Central memory CD8-positive, alpha-beta T cell (primary cell): ENCODE measurements at places on chromosomes 12 and 14.
A peak's percentile ranks its signal among the peaks of the same experiment; 100 is the strongest.

- no peaks in the 10 kb centered on the region for H3K36me3 ChIP-seq
- DNase-seq: no peak
- peaks cover 23% of the 10 kb centered on the region for H3K27me3 ChIP-seq
- no peaks in the 10 kb centered on the region for H3K4me1 ChIP-seq
Measured at GRCh38 chr12:42502682-42503081, 86.9 kb downstream of the PRICKLE1 start.

GRCh38 chr12:107884769-107885694 lies 110.5 kb downstream of the ASCL4 start:
- H3K4me1 ChIP-seq: peaks cover 7% of the 10 kb centered on the region
- H3K27me3 ChIP-seq: peaks cover 50% of the 10 kb centered on the region
- H3K27ac ChIP-seq: no peak overlapping the region
- DNase-seq: no peak

- no peaks in the 10 kb centered on the region for H3K27me3 ChIP-seq
- H3K4me1 ChIP-seq: no peaks in the 10 kb centered on the region
- no peak overlapping the region for H3K4me3 ChIP-seq
- peaks cover 2% of the 10 kb centered on the region for H3K36me3 ChIP-seq
Measured at GRCh38 chr14:68395604-68396003, 397.3 kb downstream of the ZFP36L1 start.

DNA sequence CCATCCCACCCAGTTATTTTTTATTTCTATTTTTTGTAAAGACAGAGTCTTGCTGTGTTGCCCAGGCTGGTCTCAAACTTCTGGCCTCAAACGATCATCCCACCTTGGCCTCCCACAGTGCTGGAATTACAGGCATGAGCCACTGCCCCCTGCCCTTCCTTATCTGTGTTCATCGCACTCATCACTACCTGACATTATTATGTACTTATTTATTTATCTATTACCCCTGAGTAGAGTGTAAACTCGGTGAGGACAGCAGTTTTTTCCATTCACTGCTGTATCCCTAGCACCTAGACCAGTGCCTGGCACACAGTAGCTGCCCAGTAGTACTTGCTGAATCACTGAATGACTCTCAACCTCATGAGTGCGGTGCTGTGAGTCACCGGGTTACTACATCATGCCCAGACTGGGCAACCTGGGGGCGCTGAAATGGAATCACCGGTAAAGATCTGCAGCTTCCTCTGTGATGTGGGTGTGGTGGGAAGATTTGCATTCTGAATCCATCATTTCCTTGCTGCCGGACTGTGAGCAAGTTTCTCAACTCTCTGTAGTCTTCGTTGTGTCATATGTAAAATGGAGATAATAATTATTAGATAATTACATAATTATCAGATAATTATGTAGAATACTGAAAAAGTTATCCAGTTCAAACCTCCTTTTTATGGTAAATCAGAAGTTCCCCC lies 81.9 kb upstream of the USP44 start:
- no peak overlapping the region for H3K4me3 ChIP-seq
- DNase-seq: no peak
- H3K27me3 ChIP-seq: peaks cover 13% of the 10 kb centered on the region
- H3K27ac ChIP-seq: no peak overlapping the region
- no peaks in the 10 kb centered on the region for H3K36me3 ChIP-seq

- no peak for DNase-seq
- H3K36me3 ChIP-seq: no peaks in the 10 kb centered on the region
- no peak overlapping the region for H3K27ac ChIP-seq
- H3K4me1 ChIP-seq: no peaks in the 10 kb centered on the region
- no peaks in the 10 kb centered on the region for H3K27me3 ChIP-seq
Measured at GRCh38 chr12:91178139-91178561, 4.5 kb downstream of the DCN start.

DNA sequence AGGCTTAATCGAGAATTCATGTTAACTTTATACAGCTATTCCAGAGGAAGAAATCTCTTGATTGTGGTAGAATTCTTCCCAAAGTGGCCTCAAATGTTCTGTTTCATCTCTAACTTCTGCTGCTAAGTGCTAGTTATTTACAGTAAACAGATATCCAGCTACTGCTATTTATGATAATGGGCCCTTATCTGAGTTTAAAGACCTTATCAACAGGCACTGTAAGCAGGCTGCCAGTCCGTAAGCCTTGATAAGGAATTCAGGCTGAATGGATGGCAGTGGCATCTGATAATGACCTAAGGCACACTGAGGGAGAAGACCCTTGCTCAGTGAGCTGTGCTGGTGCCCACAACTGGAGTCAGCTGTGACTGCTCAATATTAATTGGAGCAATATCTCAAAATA lies 59.0 kb downstream of the PAX9 start:
- no peak overlapping the region for H3K27ac ChIP-seq
- H3K27me3 ChIP-seq: no peaks in the 10 kb centered on the region
- no peaks in the 10 kb centered on the region for H3K36me3 ChIP-seq
- DNase-seq: no peak

GRCh38 chr12:132649226-132649945 lies 30.8 kb downstream of the P2RX2 start:
- peaks cover 13% of the 10 kb centered on the region for H3K36me3 ChIP-seq
- H3K4me1 ChIP-seq: no peaks in the 10 kb centered on the region
- H3K27me3 ChIP-seq: no peaks in the 10 kb centered on the region
- DNase-seq: no peak

- H3K36me3 ChIP-seq: peaks cover 3% of the 10 kb centered on the region
- H3K4me3 ChIP-seq: no peak overlapping the region
- no peak overlapping the region for H3K27ac ChIP-seq
- H3K27me3 ChIP-seq: no peaks in the 10 kb centered on the region
Measured at GRCh38 chr12:42296503-42297109, 29.3 kb downstream of the ZCRB1 start.

GRCh38 chr12:62258941-62259630 lies 1.1 kb upstream of the USP15 start:
- peak overlapping the region; percentile 98 for H3K27ac ChIP-seq
- no peaks in the 10 kb centered on the region for H3K27me3 ChIP-seq
- peaks cover 20% of the 10 kb centered on the region for H3K36me3 ChIP-seq
- H3K4me3 ChIP-seq: peak overlapping the region; percentile 97

GRCh38 chr12:96140174-96140573 lies 54.0 kb upstream of the ELK3 start:
- H3K27me3 ChIP-seq: no peaks in the 10 kb centered on the region
- peaks cover 4% of the 10 kb centered on the region for H3K36me3 ChIP-seq
- DNase-seq: no peak
- no peak overlapping the region for H3K4me3 ChIP-seq
- peak overlapping the region; percentile 63 for H3K27ac ChIP-seq

DNA sequence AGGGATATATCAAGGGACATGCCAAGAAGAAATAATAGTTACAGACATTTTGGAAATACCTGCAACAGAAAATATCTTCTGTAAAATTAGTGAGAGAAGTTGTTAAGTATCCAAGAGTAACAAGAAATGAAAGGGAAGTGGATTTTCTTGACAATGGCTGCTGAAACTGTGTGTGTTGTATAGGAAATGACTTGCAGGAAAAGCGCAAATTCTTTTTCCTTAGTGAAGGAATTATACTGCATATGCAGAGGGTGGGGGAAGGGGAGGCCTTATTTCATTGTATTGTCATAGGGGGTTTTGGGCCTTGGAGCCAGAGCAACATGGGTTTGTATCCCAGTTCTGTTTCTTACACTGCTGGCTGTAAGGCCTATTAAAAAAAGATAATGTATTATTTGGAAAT lies 84.4 kb upstream of the DDHD1 start:
- DNase-seq: no peak
- no peaks in the 10 kb centered on the region for H3K27me3 ChIP-seq
- H3K27ac ChIP-seq: no peak overlapping the region
- H3K4me3 ChIP-seq: no peak overlapping the region
- no peaks in the 10 kb centered on the region for H3K4me1 ChIP-seq

DNA sequence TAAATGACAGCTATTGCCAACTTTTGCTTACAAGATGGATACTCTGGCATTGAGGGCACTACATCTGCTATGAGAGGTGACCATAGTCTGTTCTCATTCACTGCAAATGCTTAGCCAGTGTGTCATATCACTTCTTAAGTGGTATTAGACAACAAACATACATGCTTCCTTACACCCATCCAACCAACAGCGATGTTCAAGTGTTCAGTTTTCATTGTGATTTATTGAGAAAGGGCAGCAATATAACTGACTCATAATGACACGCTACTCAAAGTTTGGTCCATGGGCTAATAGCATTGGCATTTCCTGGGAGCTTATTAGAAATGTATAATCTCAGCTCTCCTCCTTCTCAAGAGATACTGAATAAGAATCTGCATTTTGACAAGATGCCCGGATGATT lies 181.7 kb downstream of the NPAS3 start:
- H3K27ac ChIP-seq: no peak overlapping the region
- no peaks in the 10 kb centered on the region for H3K4me1 ChIP-seq
- no peak for DNase-seq
- no peaks in the 10 kb centered on the region for H3K27me3 ChIP-seq
- no peak overlapping the region for H3K4me3 ChIP-seq

DNA sequence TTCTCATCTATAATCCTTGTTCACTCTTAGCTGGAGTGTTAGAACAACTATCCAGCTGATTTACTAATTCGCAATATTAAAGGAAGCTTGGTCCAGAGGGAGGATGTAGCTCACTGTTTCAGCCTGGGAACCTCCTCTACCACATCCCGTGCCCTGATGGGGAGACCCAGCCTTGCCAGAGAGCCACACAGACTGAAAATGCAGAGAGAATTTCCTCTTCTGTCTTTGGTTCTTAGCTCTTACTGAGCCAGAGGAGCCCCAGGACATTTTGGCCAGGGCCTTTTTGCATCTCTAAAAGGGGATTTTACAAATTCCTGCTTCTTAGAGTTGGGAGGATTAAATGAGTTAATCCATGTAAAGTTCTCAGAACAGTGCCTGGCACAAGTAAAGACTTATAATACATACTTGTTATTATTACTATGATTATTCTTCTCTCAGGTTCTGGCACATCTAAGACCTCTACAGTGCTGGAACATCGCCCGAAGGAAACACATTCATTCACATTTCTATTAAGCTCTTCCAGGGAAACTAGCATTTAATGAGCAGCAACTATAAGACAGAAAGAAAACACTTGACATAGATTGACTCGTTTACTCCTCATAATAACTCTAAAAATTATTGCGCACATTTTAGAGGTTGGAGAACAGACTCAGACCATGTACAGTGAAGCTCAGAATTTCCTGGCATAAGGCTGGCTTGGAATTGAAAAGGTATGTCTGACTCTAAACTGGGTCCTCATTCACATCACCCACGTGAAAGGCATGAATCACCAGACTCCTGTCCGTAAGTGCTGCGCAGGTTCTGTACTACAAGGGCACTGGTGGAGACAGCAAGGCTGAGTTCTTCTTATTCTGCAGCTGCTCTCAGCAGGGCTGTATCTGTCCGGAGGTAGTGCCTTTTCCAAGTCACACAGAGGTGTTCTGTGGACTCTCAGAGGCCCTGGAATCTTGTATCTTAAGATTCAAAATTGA lies 27.8 kb upstream of the AEBP2 start:
- no peak for DNase-seq
- no peaks in the 10 kb centered on the region for H3K27me3 ChIP-seq
- no peak overlapping the region for H3K4me3 ChIP-seq

- no peaks in the 10 kb centered on the region for H3K36me3 ChIP-seq
- no peaks in the 10 kb centered on the region for H3K27me3 ChIP-seq
- no peaks in the 10 kb centered on the region for H3K4me1 ChIP-seq
- H3K27ac ChIP-seq: no peak overlapping the region
Measured at GRCh38 chr12:42741771-42742510, 152.4 kb upstream of the PRICKLE1 start.

GRCh38 chr14:98093111-98093510 lies 1178.9 kb downstream of the BCL11B start:
- H3K4me3 ChIP-seq: no peak overlapping the region
- DNase-seq: no peak
- H3K27ac ChIP-seq: no peak overlapping the region

- DNase-seq: no peak
- H3K4me3 ChIP-seq: no peak overlapping the region
- peaks cover 5% of the 10 kb centered on the region for H3K4me1 ChIP-seq
- H3K36me3 ChIP-seq: peaks cover 2% of the 10 kb centered on the region
Measured at GRCh38 chr14:104598910-104599273, 5.7 kb downstream of the TMEM179 start.

- no peak overlapping the region for H3K27ac ChIP-seq
- no peak for DNase-seq
- H3K4me1 ChIP-seq: no peaks in the 10 kb centered on the region
- no peaks in the 10 kb centered on the region for H3K27me3 ChIP-seq
- H3K4me3 ChIP-seq: no peak overlapping the region
Measured at GRCh38 chr12:104142543-104142942, 4.5 kb upstream of the NFYB start.

DNA sequence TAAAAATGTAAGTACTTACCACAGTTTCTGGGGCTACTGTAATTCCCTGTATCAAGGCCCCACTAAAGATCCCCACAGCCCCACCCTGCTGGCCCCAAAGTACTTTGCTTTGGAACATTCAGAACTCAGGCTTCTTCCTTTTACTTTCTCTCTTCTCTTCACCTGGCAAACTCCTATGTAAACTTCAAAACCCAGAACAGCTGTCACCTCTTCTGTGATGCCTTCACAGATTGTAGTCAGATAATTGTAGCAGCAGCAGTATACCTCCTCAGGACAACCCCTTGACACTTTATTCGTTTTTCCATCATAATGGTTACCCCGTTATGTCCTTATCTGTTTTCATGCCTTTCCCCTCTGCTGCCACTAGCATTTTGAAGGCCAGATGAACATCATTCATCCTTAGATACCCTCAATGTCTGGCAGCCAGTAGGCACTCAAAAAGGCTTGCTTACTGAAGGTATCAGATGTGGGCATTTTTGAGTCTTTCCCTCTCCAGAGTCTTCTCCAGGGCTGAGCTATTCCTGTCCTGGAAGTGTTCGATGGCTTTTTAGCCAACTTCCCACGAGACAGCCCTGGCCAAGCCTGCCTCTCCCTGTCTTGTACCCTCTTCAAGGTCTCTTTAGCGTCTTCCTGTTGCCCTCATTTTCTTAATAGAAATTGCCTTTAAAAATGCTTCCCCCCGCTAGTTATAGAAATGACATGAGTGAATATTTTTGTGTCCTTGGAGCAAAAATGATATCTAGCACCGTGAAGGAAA lies 7.4 kb downstream of the PLBD2 start:
- H3K4me3 ChIP-seq: no peak overlapping the region
- H3K4me1 ChIP-seq: peaks cover 10% of the 10 kb centered on the region
- H3K27me3 ChIP-seq: no peaks in the 10 kb centered on the region
- no peak overlapping the region for H3K27ac ChIP-seq

DNA sequence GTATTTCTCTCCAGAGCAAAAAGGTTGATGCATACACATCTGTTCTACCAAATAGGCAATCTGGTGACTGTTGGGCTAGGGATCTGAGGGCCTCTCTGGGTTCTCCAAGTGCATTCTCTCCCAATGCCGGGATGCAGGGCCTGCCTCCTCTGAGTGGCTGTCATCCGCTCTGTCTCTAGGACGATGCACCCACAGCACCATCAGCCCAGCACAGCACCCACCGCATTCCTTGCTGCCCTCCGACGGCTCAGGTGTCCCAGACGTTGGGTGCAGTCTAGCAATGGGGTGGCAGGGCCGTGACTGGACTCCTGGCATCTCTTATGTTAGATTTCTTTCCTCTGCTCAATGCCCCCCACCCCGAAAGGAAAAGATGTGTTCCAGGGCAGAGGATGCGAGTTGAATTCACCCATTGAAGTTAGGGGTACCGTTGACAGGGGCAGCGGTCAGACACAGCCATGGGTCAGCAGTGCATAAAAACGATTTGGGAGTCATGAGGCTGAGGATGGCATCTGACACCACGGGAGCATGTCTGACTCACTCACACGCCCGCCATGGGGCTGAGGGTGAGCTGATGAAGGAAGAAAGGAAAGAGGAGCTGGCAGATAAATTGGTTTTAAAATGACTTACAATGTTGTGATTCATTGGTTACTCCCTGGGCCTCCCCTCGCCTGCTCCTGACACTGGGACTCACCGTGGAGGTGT lies 93.2 kb upstream of the C14orf180 start:
- H3K36me3 ChIP-seq: no peaks in the 10 kb centered on the region
- no peak for DNase-seq
- no peaks in the 10 kb centered on the region for H3K4me1 ChIP-seq
- H3K27ac ChIP-seq: no peak overlapping the region
- peaks cover 39% of the 10 kb centered on the region for H3K27me3 ChIP-seq
